ENCODE measurements at places on chromosomes 1 and 21.

DNA sequence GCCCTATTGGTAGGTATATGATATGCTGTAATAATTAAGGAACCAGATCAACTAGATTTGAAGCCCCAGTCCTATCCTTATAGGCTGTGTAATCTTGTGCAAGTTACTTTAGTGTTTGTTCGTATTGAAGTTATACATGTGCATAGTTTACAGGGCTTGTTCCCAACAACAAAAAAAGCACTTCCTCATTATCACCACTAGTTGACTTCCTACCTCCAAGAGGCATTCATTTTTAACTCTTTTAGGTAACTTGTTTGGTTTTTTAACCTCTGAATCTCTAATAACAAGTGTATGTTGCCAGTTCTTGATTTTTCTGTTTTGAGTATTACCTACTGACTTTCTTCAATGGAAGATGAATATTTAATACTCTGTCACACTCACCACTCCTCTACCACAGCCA lies 71.9 kb downstream of the ST3GAL3 start:
- DNase-seq: no peak

DNA sequence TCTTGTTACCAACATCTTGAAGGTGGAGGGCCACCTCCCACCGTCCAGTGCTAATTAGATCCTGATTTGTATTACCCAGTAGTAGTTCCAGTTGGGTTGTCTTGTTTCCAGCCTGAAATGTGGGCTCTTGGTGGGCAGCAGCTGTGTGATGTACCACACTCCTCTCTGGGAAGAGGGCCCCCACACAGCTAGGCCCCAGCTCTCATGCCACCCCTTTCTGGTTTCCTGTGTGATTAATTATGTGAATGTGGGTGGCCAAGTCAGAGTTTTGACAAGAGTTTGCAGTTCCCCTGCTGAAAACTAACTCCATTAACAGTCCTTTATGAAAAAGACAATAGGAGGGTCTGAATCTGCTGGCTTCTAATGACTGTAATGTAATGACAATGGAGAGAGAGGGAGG lies 3.8 kb downstream of the HMGB4 start:
- no peak for DNase-seq

- DNase-seq: no peak
These were observed 130.2 kb downstream of the DUSP10 start for GRCh38 chr1:221611656-221612046.

DNA sequence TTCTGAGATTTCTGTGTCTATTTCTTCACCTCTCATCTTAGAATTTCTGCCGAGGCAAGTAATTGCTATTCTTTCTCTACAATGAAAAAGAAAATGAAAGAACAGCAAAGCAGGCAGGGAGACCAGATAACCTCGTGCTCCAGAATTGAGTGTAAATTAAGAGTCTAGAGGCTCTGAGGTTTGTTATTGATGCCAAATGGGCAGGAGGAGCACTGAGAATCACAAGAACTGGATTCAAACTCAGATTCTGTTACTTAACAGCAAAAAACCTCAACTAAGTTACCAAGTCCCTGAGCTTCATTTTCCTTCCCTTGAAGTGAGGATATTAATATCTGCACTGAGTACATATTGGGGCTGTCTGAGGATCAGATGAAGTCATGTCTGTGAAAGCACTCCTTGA lies 5.5 kb upstream of the DDR2 start:
- no peak for DNase-seq

DNA sequence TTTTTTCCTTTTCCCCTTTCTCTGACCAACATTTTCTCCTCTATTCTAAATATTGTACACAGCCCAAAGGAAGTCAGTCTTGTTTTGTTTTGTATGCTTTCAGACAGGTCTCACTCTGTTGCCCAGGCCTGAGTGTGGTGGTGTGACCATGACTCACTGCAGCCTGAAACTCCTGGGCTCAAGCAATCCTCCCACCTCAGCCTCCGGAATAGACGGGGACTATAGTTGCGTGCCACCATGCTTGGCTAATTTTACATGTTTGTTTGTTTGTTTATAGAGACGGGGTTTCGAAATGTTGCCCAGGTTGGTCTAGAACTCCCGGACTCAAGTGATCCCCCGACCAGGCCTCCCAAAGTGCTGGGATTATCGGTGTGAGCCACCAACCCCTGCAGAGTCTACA lies 72.8 kb downstream of the NRIP1 start:
- DNase-seq: no peak

DNA sequence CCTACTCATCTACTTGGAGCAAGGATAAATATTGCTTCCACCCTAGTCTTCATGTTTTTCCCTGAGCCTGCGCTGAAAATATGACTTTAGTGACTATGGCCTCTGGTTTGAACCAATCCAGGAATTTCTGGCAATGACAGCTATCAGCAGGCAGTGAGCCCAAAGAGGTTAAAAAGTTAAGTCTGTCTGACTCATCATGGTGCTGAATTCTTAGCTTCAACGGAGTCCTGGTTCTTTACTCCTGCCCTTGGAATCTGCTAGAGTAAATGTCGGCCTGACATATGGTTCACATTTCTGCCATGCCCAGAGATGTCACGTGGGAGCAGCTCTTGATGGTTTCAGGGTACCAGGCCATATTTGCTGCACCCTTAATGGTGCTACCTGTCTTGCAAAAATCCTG lies 351.6 kb upstream of the PLXNA2 start:
- no peak for DNase-seq

DNA sequence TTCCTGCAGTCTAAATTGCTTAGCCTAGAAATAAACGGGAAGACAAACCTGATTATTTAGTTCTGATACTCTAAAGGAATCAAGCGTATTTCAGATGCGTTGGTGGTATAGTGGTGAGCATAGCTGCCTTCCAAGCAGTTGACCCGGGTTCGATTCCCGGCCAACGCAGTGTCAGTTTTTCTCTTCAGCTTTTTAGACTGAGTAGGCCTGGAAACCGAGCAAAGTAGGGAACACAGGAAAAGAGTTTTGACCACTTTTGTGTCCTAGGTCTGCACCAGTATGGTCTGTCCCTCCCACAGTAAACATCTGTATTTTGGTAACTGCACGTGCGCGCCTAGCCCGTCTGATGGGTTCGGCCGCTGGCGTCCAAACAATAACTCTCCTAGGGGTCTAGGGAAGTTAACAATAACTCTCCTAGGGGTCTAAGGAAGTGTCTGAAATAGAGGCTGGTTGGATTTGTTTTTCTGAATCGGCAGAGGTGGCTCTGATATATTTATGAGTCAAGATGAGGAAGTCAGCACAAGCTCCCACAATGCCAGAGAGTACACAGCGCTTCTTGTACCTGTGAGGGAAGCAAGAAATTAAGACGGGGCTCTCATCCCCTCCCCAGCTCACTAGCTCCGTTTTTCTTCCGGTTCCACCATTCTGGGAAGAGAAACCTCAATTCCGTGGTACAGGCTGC lies 15.6 kb upstream of the HJV start:
- peak; percentile 51 for DNase-seq

- DNase-seq: no peak
These were observed 1.6 kb upstream of the STK40 start for GRCh38 chr1:36387141-36387949.

DNA sequence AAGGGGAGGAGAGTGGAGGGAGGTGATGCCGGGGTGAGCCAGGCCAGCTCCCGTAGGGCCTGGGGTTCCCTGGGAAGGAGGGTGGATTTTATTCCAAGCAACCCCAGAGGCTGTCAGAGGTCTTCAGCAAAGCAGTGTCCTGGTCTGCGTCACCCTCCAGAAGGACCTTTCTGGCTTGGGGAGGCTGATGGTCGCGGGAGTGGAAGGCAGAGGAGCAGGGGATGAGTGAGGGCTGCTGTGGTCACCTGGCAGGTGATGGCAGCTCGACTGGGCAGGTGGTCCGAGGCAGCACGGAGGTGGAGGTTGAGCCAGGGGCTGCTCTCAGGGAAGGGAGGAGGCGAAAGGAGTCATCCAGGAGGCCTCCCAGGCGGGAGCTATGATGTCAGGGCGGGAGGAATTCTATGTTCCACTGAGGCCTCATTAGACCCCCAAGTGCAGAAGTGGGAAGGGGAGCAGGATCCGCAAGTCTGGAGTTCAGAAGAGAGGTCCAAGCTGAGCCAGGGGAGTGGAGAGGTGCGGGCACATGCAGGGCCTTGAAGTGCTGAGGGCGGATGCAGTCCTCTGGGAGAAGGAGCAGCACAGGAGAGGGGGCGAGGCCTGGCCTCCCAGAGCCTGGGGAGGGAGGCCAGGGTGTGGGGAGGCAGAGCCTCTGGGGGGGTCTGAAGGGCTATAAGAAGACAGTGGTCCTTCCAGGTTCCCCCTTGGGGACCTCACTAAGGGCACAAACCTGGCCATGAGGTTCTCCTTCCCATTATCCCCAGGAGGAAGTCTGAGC lies 33.3 kb downstream of the BMP8A start:
- DNase-seq: no peak

- DNase-seq: peak; percentile 41
These were observed 1.1 kb upstream of the KCNQ4 start for GRCh38 chr1:40782371-40782956.

DNA sequence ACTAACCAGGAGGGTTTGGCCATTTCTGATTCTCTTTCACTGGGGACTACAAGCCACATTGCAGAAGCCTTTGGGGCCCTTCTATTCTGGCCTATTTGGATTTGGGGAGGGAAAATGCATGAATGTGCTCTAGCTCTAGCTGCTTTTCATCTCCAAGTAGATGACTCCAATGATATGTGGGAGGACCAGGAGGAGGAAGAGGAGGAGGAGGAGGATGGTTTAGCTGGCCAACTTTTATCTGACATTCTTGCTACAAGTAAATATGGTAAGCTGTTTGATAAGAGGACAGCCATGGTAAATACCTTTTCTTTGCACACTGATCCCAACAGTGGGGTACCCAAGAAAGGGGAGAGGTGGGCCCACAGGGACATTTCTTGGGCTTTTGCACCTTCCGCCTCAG lies 14.0 kb upstream of the SHISA4 start:
- no peak for DNase-seq

GRCh38 chr1:53421208-53421607 lies 38.0 kb upstream of the DMRTB1 start:
- no peak for DNase-seq

GRCh38 chr1:221172841-221173240 lies 293.6 kb downstream of the HLX start:
- DNase-seq: no peak

GRCh38 chr1:232481091-232481490 lies 148.8 kb downstream of the SIPA1L2 start:
- no peak for DNase-seq

- DNase-seq: no peak
These were observed 634 bp downstream of the ALG14 start for GRCh38 chr1:95072117-95072516.

- no peak for DNase-seq
These were observed 1.1 kb downstream of the SERBP1 start for GRCh38 chr1:67429011-67429527.

GRCh38 chr1:112735752-112736151 lies 20.6 kb upstream of the PPM1J start:
- DNase-seq: no peak

DNA sequence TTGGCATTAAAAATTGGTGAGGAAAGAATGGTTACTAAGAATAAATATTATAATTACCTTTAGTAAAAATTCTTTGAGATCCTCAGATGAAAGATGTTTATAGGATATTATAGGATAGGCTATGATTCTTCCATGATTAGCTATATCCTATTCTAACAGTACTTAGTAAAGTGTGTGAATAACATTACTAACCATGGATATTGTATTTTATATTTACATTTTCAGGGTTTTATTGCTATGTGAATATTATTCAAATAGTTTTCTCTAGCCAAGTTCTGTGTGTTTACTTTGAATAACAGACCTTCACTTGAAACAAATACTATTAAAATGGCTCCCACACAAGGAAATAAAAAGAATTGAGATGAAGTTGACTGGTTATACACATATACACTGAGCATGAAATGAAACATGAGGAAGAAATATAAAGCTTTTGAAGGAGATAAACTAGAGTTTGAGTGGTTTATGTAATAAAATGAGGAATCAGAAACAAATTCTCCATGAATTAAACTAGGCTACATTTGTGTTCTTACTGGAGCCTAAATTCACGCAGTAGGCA lies 479.4 kb upstream of the PKN2 start:
- DNase-seq: no peak

DNA sequence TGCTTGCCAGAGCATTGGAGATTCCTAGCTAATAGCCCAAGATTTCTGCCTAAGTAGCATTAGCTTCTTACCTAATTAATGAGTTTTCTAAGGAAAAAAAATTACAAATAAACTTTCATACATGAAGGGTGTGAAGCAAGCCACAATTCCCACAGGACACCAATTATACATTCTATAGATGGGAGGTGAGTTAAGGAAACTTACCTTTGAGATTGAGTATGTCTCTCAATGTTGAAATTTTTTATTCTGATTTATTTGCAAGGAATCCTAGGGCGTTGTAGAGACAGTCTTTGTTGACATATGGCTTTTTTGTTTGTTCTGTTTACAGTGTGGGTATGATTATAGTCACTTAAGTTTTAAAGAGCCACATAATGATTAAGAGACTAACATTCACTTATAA lies 313.0 kb downstream of the RYR2 start:
- no peak for DNase-seq

GRCh38 chr21:17231771-17232170 lies 281.1 kb upstream of the CXADR start:
- DNase-seq: no peak

- DNase-seq: no peak
These were observed 19.4 kb upstream of the FOXE3 start for GRCh38 chr1:47396671-47397196.

DNA sequence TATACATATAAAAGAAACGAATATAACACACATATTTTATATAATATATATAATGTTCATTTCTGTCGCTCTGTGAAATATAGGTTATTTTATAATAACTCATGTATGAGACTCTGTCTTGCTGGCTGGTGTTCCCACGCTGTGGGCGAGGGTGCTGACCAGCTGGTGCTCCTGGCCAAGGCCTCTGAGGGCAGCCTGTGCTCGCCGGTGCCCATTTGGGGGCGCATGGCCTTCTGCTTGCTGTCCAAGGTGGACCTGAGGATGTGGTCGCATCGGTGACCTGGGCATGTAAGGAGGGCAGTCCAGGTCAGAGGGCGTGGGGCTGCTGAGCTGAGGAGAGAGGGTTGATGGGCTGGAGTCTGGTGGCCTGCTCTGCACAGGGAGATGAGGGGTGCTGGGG lies 1.1 kb upstream of the PCP4 start:
- no peak for DNase-seq

DNA sequence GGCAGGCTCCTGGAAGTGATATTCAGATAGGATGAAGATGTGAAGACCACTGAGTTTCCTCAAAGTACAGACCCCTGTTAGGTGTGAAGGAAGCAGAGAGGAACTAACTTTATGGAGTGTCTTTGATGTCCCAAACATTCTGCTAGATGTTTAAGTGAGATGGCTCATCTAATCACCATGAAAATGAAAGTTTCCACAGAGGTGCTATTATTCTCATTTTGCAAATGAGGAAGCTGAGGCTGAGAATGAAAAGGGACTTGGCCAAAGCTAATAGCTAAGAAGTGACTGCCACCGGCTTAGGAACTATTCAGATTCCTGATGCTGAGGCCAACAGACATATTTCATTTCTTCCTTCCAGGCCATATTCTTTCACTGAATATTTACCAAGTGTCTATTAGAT lies 45.9 kb upstream of the WLS start:
- no peak for DNase-seq
